Right lung (tissue), 10 donors: ENCODE measurements at places on chromosomes 6 and 20.

DNA sequence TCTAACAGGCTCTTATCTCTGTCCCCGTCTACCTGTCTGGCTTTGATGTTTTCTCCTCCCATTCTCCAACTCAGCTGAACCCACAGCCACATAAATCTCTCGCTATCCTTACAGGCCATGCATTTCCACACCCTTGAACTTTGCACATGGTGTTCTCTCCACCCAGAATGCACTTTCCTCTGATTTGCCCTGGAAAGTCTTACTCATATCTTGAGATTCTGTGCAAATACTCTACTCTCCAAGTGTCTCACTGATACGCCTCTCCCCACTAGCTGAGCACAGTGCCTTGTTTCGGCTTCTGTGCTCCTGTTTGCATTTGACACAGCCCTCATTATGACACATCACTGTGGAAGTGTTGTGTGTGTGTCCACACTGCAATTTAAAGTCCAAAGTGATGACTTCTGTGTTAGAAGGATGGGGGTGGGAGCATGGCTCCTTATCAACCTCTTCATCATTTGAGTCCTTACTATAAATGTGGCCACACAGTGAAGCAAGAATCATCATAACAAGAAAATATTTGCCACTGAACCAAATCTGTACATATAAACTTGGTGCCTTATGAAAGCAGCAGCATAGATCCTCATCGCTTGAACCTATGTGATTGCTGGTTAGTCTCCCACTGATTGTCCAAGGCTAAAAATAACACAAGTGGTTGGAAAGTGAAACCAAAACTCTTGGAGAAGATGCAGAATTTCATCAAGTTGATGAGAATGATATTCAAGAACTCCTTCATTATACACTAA is 5.5 kb upstream of the PRELID3B start:
- peak; percentile 13 for DNase-seq

GRCh38 chr6:154210678-154211077 is 145.9 kb downstream of the IPCEF1 start:
- DNase-seq = no peak

DNA sequence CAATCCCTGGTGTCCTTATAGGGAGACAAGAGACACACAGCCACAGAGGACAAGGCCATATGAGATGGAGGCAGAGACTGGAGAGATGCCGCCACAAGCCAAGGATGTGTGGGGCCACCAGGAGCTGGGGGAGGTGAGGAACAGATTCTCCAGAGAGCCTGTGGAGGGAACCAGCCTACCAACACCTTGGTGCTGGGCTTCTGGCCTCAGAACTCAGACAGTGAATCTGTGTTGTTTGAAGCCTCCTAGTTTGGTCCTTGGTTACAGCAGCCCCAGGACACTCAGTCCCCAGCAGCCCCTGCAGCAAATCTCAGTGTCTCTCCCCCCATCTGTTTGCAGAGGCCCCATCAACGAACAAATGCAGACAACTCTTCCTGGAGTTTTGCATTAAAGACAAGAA is 73.2 kb upstream of the BHLHE23 start:
- DNase-seq = no peak

DNA sequence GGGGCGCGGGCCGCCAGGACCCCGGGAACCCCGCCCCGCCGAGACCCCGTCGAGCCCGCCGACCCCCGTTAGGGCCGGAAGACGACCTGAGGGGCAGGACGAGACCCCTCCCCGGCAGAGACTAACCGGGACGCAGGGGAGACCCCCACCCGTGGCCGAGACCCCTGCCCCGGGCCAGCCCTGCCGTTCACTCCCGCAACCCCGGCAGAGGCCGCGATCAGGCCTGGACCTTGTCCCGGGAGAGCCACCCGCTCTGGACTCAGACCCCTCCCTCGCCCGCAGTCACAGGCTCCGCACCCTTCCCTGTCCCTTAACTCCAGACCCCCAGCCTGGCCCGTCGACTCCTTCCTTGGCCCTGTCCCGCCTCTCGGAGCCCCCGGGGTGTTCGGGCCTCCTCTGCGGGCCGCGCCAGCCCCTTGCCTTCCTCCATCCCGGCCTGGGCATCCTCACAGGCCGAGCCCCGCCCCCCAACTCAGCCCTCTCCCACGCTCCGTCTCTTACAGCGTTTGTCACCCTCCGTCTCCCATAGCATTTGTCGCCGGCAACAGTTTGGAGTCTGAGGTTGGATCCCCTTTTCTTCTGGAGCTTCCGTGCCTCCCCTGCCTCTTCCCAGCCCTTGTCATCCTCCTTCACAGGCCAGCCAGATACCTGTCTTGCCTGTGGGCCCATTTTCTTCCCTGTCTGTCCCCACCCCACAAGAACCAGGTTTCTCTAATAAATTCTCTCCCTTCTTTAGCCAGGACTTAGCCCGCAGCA is 569 bp downstream of the TCEA2 start:
- no peak for DNase-seq

DNA sequence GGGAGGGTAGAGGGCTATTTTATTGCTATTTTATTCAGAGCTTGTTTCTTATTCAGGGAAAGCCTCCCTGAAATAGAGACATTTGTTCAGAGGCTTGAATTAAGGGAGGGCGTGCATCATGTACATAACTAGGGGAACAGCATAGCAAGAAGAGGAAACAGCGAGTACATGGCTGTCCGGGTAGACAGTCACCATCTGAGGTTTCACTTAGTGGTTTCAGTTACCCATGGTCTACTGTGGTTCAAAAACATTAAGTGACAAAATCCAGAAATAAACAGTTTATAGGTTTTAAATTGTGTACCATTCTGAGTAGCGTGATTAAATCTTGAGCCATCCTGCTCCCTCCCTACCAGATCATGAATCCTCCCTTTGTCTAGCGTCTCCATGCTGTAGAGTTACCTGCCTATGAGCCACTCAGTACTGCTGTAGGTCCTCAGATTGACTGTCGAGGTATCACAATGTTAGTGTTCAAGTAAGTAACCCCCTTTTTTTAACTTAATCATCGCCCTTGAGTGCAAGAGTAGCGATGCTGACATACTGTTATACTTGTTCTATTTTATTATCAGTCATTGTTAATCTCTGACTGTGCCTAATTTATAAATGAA is 791.5 kb downstream of the TFAP2A start:
- DNase-seq = no peak

DNA sequence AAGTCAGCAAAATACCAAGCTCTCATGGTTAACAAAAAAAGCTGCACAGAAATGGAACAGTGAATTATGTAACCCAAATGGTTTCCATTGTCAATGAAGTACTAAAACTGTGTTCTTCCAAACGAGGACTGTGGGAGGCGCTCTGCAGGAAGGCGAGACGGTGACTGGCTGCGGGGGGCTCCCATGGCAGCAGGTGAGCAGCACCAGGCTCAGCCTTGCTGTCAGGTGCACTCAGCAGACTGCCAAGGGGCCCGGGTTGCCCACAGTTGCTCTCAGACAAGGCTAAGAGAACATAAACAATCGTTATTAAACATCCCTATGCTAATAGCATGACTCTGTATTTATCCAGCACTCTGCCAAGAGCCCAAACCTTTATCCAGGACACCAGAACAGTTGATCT is 630.3 kb upstream of the ARID1B start:
- no peak for DNase-seq

GRCh38 chr6:165574220-165575157 is 88.6 kb downstream of the PDE10A start:
- DNase-seq = no peak

DNA sequence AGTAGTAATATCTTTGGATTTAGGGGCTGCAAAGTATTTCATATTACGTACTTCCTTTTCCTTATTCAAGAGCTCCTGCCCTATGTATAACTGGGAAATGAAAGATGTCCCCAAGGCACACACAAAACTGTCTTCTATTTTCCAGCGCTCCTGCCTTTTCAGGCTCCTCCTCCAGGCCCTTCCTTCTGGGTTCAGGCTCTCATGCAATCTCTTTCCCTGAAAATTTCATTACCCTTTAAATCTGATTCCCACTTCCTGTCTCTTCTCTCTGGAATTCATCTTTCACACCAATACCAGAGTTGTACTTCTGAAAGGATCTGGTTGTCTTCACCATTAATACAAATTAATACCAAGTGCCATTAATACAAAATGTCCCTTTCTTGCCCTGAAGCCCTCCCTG is 181.6 kb downstream of the UTRN start:
- DNase-seq = no peak

- DNase-seq = no peak
Observed at GRCh38 chr6:4637691-4638433, 138.3 kb upstream of the CDYL start.

DNA sequence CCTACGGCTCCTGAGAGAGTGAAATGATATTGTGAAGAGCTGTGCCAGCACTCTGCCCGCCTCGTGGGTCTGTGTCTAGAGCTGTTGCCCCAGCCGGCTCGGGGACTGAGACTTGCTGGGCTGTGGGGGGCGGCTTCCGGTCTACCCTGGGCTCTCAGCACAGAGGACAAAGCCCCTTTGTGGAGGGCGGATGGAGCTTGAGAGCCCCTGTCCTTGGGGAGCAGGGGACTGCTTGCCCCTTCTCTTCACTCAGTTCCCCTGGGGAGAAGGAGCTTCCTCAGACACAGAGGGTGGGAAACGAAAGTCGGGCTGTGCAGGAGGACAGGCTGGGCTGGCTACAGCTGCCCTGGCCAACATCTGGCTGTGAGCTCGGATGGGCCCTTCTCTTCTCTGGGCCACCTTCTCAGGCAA is 11.0 kb downstream of the SRC start:
- DNase-seq = no peak

DNA sequence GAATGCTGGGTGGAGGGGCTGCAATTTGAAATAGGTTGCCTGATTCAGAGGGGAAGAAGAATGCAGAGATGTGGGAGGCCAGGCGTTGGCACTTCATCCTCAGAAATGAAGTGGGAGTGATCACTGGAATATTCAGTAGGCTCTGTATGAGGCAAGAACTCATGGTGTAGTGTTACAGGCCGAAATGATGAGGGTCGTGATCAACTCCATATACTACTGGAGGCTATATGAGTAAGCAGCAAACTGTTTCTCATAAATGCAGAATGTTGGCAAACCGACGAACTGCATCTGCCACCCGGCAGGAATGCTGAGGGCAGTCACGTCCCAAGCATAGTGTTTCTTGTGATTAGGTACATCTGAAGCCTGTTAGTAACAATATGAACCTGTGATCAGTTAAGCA is 12.7 kb downstream of the KCNS1 start:
- DNase-seq = no peak

GRCh38 chr6:17220040-17220910 is 60.9 kb upstream of the RBM24 start:
- no peak for DNase-seq

GRCh38 chr6:105886066-105886813 is 199.9 kb upstream of the PRDM1 start:
- no peak for DNase-seq

DNA sequence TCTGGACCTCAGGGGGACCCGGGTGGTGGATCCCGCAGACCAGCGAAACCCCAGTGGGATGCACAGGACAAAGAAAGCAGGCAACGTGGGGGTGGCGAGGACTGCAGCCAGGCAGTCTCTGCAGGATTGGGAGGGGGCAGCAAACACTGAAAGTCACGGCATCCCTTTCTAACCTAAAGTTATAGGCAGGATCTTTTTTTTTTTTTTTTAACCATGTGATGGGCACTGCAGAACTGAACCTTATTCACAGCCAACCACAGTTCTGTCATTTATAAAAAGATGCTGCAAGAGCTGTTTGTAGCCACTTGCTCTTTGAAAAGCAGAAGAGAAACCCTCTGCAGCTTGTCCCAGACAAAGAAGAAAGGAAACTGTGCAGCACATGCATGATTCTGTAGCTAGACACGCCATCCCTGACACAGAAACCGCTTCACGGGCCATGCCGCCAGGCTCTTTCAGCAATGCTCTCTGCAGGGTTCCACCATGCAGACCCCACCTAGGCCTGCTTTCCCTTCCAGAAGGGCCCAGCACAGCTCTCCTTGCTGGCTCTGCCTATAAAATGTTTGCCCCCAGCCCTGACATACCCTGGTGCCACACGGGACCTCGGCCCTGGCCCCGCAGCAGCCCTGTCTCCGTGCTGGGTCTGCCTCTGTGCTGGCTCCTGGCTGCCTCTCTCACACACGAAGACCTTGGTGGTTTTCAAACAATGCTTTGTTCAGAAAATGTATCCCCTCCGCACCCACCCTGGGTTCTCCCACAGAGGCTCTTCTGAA is 70.8 kb downstream of the PYGB start:
- DNase-seq = no peak

DNA sequence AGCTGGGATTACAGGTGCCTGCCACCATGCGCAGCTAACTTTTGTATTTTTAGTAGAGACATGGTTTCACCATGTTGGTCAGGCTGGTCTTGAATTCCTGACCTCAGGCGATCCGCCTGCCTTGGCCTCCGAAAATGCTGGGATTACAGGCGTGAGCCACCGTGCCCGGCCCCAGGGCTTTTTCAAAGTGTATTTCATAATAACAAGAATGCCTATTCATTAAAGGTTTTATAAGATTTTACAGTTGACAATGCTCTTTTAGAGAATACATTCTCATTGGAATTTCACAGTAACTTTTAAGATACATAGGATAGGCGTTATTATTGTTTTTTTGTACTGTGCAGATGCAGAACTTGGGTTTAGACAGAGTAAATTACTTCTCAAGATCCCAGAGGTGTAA is 52.6 kb upstream of the PTPRK start:
- no peak for DNase-seq

DNA sequence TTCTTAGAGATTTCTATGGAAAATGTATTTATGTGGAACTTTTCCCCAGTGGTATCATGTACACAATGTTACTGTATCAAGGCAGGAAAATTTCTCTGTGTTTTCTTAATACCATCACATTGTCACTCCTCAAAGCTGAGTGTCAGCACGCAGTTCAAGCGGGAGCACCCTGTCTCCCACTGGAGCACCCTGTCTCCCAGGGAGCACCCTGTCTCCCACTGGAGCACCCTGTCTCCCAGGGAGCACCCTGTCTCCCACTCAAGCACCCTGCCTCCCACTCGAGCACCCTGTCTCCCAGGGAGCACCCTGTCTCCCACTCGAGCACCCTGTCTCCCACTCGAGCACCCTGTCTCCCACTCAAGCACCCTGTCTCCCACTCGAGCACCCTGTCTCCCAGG is 51.3 kb downstream of the PSMG4 start:
- no peak for DNase-seq

DNA sequence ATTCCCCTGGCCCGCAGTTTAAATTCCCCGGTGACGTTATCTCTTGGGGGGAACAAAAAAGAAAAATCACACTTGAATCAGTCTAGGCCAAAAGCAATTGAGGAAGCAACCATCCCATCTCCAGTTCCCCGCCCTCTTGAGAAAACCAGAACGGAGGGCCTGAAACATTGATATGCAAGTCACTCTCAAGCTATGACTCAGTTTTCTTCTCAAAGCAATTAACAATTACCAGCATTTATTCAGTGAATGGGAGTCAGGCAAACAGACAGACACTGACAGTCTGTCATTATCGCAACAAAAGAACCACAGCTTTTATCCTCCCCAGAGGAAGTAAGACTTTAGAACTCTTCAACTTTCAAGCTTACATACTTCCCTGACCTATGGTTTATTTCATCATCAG is 100.9 kb downstream of the OPRM1 start:
- DNase-seq = no peak

- peak; percentile 50 for DNase-seq
Observed at GRCh38 chr6:48765352-48765961, 654.5 kb upstream of the PTCHD4 start.
